Pancreas (tissue), 10 donors: ENCODE measurements at places on chromosomes 16 and 17. TPM values are rescaled to one million over a fixed set of nuclear protein-coding genes. Genes with fewer than 3 reads are reported as not detected.

- DNase-seq: no peak
These were observed 50.0 kb downstream of the SF3B3 start for GRCh38 chr16:70573451-70574121.

GRCh38 chr16:51766739-51767138 is 615.7 kb upstream of the SALL1 start:
- DNase-seq: no peak

The USP43 gene
- 2.6 TPM for total RNA-seq

DNA sequence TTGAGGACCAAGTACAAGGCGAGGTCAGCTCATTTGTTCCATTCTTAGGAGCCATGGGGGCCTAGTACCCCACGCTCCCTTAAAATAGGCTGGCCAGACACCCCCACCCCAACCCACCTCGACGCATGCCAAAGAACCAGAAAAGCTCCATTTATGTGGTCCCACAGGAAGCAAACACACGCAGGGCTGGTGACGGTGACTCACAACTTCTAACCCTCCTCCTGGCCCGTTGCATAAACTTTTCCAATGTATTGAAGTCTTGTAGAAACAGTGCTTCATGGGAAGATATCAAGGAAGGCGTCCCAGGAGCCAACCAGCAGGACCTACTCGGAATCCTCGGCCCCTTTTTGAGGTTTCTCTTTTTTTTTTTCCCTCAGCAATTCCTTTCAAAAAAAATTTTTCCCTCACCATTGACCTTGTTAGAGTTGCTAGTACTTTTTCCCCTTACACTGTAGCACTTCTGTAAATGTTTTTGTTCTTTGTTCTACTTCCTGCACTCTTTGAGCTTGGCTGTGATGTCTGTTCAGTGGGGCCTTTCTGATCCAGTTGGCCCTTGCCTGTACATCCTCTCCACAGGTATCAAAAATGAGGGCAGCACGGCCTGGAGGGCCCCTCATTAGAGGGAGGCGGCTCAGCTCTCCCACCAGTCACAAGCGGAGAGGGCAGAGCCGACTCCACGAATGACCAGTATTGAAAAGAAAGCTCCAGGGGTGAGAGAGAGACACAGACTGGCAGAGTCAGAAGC is 208.3 kb downstream of the RGS9 start:
- DNase-seq: no peak

The ZPBP2 gene
- not detected for total RNA-seq

DNA sequence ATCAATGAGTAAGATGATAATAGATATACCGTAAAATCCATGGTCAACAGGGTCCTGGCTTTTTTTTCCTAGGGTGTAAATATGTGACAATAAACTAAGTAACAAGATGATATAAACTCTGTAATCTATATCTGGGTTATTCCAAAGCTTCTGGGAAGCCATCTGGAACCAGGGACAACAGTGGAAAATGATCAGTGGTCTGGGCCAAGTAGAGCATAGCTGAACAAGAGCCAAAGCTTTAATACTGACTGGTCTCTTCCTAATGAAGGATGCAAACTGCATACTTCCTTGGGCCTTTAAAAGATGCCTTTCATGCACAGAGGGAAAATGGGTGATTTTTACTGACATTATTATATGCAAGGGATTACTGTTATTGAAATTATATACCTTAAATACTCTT is 8.9 kb downstream of the CA10 start:
- no peak for DNase-seq

DNA sequence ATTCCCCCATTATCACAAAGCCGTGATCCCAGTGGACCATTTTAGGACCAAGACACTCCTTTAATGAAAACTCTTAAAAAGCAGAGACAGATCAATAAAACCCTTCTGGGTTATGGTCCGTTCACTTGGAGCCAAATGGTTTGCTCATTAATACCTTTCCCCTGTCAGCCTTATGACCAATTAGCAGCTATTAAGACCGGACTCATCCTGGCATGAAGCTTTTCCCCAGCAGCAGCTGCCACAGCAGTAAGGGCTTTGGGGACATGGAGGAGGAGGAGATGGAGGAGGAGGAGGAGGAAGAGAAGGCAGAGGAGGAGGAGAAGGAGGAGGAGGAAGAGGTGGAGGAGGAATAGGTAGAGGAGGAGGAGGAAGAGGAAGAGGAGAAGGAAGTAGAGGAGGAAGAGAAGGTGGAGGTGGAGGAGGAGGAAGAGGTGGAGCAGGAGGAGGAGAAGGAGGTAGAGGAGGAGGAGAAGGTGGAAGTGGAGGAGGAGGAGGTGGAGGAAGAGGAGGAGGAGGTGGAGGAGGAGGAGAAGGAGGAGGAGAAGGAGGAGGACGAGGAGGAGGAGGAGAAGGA is 50.1 kb upstream of the IRX3 start:
- DNase-seq: no peak

DNA sequence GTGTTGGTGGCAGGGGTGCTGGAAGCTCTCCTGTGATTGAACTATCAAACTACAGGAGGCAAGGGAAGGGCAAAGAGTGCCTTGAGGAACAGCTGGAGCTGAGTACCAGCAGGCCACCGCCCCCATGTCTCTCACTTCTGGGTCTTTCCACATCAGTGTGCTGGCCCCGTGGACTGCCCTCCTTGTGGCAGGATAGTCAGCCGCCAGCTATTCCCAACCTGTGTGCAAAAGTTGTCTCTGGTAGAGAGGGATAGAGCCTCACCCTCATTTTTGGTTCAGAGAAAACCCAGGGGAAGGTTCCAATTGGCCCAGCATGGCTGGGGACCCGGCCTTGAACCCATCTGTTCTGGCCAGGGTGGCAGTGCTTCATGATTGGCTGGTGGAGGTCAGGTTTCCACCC is 211.8 kb downstream of the IRF8 start:
- DNase-seq: no peak

GRCh38 chr17:30717291-30718098 is 107.0 kb downstream of the CRLF3 start:
- DNase-seq: no peak

DNA sequence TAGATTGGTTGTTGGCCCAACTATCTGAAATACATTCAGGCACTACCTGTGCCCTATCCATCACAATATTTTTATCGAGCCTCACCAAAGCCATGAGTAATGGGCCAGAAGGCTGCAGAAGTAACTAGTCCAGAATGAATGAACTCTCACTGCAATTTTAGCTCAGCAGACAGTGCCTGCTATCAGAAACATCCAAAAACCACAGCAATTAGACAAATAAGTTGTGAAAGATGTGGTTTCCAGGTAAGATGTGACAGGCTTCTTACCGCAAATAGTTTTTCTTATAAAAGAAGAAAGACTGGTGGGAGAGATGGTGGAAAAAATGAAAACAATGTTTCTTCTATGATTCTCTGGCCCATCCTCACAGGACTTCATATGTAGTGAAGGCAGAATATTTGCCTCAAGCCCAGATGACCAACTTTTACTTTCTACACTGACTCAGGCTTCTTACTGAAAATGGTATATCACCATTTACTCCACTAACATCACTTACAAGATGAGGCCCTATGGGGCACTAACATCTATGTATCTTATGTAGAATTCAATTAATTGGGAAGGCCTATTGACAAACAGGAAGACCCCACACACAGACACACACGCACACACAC is 9.8 kb upstream of the RFFL start:
- no peak for DNase-seq

The RPL23 gene
- 641 TPM for total RNA-seq

The HSPB9 gene
- 0.63 TPM for total RNA-seq

The AANAT gene
- not detected for total RNA-seq

DNA sequence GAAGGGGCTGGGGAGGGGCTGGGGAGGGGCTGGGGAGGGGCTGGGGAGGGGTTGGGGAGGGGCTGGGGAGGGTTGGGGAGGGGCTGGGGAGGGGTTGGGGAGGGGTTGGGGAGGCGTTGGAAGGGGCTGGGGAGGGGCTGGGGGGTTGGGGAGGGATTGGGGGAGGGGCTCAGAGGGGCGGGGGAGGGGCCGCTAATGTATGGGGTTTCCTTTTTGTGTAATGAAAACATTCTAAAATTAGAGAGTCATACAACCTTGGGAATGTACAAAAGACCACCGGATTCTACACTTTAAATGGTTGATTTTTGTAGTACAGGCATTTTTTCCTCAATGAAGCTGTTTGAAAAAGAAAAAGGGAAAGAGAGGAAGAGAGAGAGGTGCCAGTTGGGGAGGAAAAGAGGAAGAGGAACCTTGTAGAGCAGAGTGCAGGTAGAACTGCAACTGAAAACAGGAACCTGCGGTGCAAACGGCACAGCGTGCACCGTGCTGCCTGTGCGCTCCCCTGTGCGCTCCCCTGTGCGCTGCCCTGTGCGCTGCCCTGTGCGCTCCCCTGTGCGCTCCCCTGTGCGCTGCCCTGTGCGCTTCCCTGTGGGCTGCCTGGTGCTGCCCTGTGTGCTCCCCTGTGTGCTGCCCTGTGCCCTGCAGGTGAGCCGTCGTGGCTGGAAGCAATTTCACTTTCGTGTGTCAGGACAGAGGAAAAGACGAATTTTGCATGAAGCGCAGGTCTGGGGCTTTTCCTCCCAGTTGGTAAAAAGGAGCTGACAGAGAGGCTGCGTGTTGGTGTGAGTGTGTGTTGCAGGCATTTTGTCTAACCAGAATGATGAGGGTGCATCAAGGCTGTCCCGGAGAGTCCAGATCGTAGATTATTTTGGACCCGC is 40.8 kb downstream of the METRNL start:
- DNase-seq: no peak

GRCh38 chr17:38740806-38741205 is 7.3 kb downstream of the PCGF2 start:
- no peak for DNase-seq

DNA sequence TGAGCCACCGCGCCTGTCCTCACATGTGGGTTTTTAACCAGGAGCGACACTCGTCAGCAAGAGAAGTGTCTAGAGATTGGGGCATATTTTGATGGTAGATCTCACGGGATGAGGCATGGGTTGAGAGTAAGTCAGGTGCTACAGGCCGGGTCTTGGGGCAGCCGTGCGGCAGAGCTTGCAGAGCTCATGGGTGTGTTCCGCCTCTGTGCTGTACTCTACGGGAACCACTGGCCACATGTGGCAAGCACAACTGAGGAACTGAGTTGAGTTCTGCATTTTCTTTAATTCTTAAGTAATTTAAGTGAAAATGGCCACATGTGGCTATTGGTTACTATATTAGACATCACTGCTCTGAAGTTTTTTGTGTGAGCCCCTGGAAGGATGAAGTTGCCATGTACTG is 9.6 kb downstream of the CLUAP1 start:
- DNase-seq: no peak

GRCh38 chr16:13902052-13902451 is 17.9 kb upstream of the ERCC4 start:
- DNase-seq: no peak

- DNase-seq: peak; percentile 32
These were observed 220.1 kb upstream of the GSE1 start for GRCh38 chr16:85392756-85393673.

The NTN1 gene
- 2.9 TPM for total RNA-seq

- peak; percentile 38 for DNase-seq
These were observed 13.4 kb downstream of the UBALD1 start for GRCh38 chr16:4601036-4601863.

DNA sequence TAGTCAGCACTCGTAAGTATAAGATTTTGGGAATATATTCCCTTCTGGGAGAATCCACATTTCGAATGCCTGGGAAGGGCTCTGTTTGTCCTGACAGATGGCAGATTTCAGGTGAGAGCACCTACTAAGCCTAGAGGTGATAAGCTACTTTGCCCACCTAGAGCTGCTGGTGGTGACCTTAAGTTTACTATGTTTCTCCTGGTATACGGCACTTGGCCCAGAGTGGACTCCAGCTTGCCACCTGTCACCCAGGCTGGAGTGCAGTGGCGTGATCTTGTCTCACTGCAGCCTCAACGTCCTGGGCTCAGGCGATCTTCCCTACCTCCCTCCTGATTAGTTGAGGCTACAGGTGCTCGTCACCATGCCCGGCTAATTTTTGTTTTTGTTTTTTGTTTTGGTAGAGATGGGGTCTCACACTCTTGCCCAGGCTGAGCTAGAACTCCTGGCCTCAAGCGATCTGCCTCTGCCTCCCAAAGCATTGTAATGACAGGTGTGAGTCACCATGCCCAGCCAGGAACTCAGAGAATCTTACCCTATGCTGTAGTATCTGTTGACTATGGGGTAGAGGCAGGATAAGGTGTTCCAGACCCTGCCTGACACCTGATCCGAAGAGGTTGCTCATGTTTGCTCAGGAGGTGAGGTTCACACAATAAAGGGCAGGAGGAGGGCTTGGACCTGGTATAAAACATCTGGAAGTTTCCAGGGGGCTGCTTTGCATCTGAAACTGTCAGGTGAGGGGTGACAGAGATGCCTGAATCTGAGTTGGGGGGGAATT is at the start of gene ZG16:
ZG16 (plus strand) TSS at position 681 of the 775 bp plus-strand sequence. CDS start 1,011 bp downstream, outside the sequence.
- no peak for DNase-seq

DNA sequence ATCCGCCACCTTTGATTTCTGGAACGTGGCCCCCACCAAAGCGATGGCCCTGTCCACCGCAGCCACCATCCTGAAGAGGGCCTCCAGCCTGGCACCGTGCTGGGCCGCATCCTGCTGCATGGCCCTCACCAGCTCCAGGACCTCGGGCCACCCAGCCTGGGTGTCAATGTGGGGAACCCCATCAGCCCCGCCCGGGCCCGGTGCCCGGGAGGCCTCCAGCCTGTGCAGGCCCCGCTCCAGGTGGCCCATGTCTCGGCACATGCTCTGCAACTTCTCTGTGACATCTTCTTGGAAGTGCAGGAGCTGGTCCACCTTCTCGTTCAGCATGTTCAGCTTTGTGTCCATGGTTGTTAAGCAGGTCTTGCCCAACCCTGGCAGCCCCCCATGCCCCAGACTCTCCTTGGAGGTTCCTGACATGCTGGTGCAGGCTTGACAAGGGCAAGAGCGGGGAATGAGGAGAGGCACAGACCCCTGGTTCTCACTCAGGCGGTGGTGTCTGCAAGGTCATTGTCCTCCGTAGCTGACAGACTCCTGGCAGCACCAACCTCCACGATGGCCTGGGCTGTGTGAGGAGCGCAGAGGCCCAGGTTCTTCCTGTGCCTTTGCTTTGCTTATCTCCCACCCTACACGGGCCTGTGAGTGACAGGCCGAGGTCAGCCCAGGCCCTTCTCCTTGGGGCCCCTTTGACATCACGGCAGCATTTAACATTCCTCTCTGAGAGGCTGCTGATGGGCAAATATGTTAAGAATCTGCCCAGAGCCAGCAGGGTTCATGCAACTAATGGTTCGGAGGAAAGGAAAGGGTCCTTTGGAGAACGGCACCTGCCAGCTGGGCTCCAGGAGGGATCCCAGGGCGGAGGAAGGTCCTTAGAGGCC is at the start of gene MYLK3:
MYLK3 (minus strand) TSS at position 568 of the 875 bp plus-strand sequence; CDS start at position 417, 151 bp downstream.
- no peak for DNase-seq

DNA sequence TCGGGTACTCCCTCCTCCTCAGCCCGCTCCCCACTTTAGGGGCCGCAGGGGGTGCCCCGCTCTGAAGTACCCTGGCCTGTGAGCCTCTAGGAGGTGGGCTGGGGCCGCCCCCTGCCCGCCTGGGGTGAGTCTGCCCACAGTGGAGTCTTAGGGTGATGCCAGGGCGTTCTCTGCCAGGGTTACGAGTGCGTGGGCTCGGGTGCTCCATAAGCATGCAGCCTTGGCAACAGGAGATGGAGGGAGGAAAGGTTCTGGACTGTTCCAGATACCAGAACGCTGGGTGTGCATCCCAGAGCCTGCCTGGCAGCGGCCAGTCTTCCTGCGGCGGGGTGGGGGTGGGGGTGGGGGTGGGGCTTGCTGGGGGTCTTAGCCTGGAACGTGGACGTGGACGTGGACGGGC is 15.9 kb downstream of the CACNA1H start:
- DNase-seq: no peak

GRCh38 chr16:53043428-53043831 is 9.3 kb downstream of the CHD9NB start:
- no peak for DNase-seq
